ENCODE measurements at places on chromosomes 4 and X.

DNA sequence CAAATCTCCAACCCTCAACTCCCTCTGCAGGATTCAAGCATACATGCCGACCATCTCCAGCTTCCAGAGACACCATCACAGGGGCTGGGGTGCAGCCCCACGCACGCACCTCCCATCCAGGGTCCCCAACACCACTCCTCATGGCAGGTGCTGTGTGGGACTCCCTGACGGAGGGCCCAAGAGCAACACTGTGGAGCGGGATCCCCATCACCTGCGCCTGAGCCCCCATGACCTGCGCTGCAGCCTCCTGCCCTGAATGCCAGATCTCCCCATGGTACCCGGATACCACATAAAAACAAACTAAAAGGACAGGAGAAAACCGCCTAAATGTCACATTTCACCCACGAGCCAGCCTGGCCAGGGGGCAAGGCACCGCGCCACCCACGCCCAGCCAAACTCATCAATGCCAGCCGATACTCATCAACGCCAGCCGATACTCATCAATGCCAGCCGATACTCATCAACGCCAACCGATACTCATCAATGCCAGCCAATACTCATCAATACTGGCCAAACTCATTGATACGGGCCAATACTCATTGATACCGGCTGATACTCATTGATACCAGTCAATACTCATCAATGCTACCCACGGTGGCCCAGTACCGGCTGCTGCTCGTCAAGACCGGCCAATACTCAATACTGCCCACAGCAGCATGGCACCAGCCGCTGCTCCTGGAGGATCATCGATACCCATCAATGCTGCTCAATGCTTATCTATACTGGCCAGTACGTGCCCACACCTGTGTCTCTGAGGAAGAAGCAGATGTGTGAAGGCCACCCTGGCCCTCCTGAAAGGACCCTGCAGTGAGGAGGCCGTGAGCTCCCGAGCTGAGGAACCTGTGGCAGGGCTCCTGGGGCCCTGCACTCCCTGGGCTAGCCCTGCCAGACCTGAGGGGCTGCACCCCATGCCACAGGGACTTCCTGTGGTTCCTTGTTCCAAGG, 6.2 kb downstream of the CTBP1 start:
- DNase-seq = no peak

GRCh38 chr4:112552668-112553067, 36.7 kb upstream of the NEUROG2 start:
- no peak for DNase-seq

- no peak for DNase-seq
Observed at GRCh38 chr4:83686166-83686565, 150.3 kb downstream of the GPAT3 start.

GRCh38 chr4:169079942-169080827, 70.1 kb upstream of the CBR4 start:
- no peak for DNase-seq

DNA sequence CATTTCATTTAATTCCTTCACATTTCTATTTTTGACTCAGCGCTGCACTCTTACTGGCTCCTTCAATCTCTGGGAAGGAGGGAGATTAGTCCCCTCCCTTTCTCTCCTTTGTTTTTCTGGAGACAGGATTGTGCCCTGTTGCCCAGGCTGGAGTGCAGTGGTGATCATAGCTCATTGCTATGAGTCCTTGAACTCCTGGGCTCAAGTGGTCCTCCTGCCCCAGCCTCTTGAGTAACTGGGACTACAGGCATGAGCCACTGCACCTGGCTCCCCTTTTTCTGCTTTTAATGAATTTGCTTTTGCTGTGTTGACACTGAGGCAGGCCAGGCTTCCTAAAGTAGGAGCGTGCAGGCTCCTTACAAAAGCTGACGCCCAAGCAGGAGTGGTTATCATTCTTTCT, 10.5 kb downstream of the TBC1D14 start:
- DNase-seq = no peak

GRCh38 chr4:94926936-94927335, 169.2 kb downstream of the BMPR1B start:
- DNase-seq = no peak

GRCh38 chrX:37378404-37378803, 29.2 kb downstream of the PRRG1 start:
- DNase-seq = no peak

- no peak for DNase-seq
Observed at GRCh38 chr4:142778900-142779299, 67.2 kb downstream of the INPP4B start.

- no peak for DNase-seq
Observed at GRCh38 chrX:53241558-53241957, 16.6 kb upstream of the KDM5C start.

- DNase-seq = no peak
Observed at GRCh38 chr4:185719500-185719858, 92.5 kb downstream of the SORBS2 start.

GRCh38 chr4:19254486-19254885, 997.2 kb upstream of the SLIT2 start:
- no peak for DNase-seq

GRCh38 chr4:1345903-1346780, 866 bp upstream of the UVSSA start:
- DNase-seq = no peak

GRCh38 chrX:96182366-96182765, 502.3 kb upstream of the DIAPH2 start:
- DNase-seq = no peak

DNA sequence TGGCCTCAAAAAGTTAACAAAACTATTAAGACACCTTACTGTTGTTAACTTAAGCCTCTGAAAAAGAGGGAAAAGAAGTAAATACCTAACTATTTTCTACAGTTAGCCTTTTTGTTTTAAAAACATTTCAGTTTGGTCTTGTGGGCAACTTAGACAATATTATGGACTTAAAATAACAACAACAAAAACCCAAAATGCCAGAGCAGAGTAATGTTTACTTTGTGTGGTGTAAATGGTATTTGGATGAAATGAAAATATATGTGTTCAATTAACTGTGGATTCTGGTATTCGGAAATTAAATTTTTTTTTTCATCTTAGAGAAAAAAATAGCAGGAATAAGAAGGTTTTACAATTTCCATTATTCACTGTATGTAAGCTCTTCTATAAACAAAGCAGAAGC, 79.6 kb upstream of the NPNT start:
- no peak for DNase-seq

GRCh38 chr4:122759639-122760310, 27.3 kb downstream of the BBS12 start:
- DNase-seq = no peak

DNA sequence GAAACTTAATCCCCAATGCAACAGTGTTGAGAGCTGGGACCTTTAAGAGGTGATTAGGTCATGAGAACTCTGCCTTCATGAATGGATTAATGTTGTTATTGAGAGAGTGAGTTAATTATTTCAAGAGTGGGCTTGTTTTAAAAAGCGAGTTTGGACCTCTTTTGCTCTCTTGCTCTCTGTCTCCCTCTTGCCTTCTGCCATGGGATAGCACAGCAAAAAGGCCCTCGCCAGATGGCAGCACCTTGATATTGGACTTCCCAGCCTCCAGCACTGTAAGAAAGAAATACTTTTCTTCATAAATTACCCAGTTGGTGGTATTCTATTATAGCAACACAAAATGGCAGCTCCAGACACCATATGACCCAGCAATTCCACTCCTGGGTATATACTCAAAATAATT, 7.0 kb upstream of the ATP6AP2 start:
- DNase-seq = no peak

DNA sequence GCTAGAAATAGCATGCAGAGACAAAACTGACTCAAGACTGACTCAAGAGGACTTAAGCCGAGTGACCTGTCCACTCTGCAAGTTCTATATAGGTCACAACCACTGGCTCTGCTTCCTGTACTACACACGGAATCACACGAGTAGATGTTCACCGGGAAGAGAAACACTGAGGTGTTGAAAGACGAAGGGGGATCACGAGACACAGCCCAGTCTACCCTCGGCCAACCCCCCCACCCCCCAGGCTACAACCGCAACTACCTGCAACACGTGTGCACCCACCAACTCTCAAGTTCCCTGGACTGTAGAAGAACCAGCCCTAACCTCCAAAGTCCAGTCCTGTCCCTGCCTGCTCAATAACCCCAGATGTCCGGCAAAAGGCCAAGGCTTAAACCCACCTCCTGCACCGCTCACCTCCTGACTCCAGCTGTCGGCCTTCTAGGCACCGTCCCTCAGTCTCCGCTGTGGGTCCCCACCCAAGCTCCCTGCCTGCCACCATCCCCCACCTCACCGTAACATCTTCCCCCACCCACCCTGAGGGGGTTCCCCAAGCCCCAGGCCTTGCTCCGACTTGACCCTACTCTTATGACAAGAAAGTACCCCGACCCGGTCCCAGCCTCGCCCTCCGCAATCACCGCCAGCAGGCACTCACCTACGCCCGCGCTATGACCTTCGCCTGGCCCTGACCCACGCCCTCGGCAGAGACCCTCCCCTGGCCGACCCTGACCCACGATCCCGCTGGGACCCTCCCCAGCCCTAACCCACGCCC, 739 bp downstream of the GAK start:
- no peak for DNase-seq

- DNase-seq = no peak
Observed at GRCh38 chrX:134711135-134711921, 53.1 kb upstream of the PLAC1 start.
